Type B pancreatic cell (in vitro differentiated cells): ENCODE measurements at places on chromosomes 1 and 21.
A peak's percentile ranks its signal among the peaks of the same experiment; 100 is the strongest.

GRCh38 chr1:19860418-19860817 lies 21.8 kb upstream of the OTUD3 start:
- no peak overlapping the region for H3K27ac ChIP-seq
- H3K4me3 ChIP-seq: no peak overlapping the region
- no peaks in the 10 kb centered on the region for H3K36me3 ChIP-seq
- peaks cover 7% of the 10 kb centered on the region for H3K27me3 ChIP-seq
- no peak for DNase-seq

GRCh38 chr1:181503171-181503810 lies 20.0 kb downstream of the CACNA1E start:
- peaks cover 31% of the 10 kb centered on the region for H3K27me3 ChIP-seq
- no peak for DNase-seq
- no peaks in the 10 kb centered on the region for H3K36me3 ChIP-seq
- no peak overlapping the region for H3K27ac ChIP-seq
- peaks cover 23% of the 10 kb centered on the region for H3K4me1 ChIP-seq

DNA sequence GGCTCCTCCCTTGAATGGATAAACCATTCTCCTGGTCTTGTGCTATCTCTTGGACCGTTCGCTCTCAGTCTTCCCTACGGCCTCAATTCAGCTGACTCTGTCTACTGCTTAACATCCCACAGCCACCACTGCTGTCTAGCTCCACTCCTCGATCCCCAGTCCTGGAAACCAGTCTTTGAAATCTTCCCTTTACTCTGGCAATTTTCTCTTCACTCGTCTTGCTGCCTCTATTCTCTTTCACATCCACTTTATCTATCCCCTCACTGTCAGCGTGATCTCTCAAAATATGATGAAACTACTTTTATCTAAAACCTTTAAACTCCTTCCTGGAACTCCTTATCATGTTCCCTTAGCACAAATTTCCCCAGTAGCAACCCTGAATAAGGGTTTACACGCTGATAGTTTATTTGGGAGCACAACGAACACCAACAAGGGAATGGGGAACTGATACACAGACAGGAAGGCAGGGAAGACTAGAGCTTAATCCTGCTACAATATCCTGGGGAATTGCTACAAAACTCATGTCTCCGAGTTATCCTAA lies 131.6 kb upstream of the SAMSN1 start:
- no peaks in the 10 kb centered on the region for H3K27me3 ChIP-seq
- H3K27ac ChIP-seq: no peak overlapping the region
- no peak for DNase-seq
- H3K4me3 ChIP-seq: no peak overlapping the region

DNA sequence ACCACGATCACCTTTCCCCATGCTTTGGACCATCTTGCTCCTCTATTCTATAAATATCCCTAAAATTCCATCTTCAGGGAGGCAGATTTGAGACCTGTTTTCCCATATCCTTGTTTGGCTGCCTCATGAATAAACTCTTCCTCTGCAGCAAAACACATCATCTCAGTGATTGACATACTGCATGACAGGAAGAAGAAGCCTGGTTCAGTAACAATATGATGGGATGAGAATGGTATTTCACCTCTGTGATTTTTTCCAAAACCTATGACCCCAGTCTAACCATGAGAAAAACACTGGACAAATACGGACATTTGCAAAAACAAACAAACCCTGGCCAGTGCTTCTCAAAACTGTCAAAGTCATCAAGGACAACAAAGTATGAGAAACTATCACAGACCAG lies 53.8 kb upstream of the ZSWIM5 start:
- H3K36me3 ChIP-seq: no peaks in the 10 kb centered on the region
- DNase-seq: no peak
- H3K4me1 ChIP-seq: no peaks in the 10 kb centered on the region
- H3K27ac ChIP-seq: no peak overlapping the region

DNA sequence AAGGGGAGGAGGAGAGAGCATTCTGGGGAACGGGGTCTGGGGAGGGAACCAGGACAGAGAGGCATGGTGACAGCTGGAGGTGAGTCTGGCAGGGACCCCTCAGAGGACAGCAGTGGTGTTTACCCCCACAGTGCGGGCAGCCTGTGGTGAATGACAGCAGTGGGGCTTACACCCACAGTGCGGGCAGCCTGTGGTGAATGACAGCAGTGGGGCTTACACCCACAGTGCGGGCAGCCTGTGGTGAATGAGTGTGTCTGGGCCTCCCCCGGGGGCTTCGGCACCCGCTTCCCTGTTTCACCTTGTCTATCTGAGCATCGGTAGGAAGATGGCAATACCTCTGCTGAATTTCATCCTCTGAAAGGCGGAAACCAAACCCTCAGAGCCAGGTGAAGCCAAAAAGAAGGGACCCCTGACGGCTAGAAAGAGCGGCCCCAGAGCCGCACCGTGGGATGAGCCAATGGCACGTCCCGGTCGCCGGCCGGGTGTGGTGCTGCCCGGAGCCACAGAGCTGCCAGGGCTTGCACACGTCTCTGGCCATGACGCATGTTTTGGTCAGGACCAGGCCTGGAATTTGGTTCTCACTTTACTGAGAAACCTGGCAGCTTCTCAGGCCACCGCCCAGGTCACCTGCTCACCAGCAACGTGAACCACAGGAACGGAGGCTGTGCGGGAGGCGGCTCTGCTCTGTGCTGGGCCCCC lies 54.1 kb downstream of the SIK1 start:
- H3K27ac ChIP-seq: peak overlapping the region; percentile 29
- H3K27me3 ChIP-seq: no peaks in the 10 kb centered on the region
- H3K4me3 ChIP-seq: no peak overlapping the region

GRCh38 chr1:75791022-75791421 lies 5.0 kb downstream of the RABGGTB start:
- H3K27ac ChIP-seq: peak overlapping the region; percentile 74
- H3K27me3 ChIP-seq: no peaks in the 10 kb centered on the region
- H3K36me3 ChIP-seq: peaks cover 57% of the 10 kb centered on the region
- peak overlapping the region; percentile 49 for H3K4me3 ChIP-seq
- no peak for DNase-seq
- peaks cover 34% of the 10 kb centered on the region for H3K4me1 ChIP-seq

DNA sequence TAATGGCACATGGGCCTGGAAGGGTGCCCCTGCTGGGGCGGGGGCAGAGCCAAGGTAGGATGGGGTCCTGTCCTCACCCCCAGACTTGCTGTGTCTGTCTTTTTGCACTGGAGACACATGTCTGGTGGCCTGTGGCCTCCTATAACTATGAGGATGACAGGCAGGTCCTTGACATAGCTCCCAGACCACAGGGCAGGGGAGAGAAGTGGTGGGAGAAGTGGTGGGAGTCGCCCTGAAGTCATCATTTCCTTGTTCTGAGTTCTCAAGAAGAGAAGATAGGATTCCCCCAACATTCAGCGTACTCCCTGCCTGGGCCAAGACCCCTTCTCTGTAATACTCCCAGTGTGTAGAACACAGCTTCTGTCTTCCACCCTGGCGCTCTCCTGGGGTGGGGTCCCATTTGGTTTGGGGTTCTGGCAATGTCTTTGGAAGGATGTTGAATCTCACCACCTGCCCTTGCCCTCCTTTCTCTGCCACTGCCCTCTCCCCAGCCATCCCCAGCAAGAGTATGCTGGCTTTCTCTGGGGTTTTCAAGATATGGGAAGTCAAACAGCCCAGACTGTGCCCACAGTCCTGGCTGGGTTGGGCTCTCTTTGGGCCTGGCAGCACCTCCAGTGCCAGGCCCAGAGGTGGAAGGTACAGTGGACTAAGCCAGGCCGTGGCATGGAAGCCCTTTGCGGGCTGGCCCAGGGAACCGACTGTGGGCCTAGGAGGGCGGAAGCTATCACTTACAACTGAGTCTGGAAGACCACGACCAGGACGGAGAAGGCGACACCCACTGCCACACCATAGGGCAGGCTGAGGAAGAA lies 19.4 kb downstream of the SLC26A9 start:
- no peak overlapping the region for H3K27ac ChIP-seq
- DNase-seq: no peak
- peaks cover 17% of the 10 kb centered on the region for H3K4me1 ChIP-seq

DNA sequence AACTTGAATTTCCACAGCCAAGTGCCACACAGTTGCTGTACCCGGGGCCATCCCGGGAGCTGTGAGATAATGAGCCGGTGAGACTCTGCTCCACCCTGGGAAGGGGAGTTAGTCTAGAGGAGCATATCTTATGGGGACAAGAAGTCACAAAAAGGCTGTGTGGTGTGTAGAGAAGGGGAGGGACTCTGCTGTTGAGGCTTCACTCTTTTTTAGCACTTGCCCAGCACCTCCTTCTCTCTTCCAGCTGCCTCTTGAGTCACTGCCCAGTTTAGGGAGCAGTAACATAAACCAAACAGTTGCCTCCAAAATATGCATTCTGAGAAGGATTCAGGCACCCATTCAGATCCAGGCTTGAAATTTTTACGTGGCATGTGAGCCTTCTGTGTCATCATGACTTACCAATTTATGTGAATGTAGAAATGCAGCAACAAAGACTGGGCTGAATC lies 744 bp upstream of the WDR26 start:
- H3K27me3 ChIP-seq: no peaks in the 10 kb centered on the region
- peak overlapping the region; percentile 98 for H3K4me3 ChIP-seq
- DNase-seq: no peak
- H3K27ac ChIP-seq: peak overlapping the region; percentile 98

GRCh38 chr21:32979598-32980268 lies 46.0 kb upstream of the OLIG2 start:
- H3K27me3 ChIP-seq: peaks cover 49% of the 10 kb centered on the region
- DNase-seq: no peak
- H3K36me3 ChIP-seq: no peaks in the 10 kb centered on the region
- peaks cover 4% of the 10 kb centered on the region for H3K4me1 ChIP-seq
- H3K4me3 ChIP-seq: no peak overlapping the region
- no peak overlapping the region for H3K27ac ChIP-seq

- H3K4me3 ChIP-seq: no peak overlapping the region
- no peaks in the 10 kb centered on the region for H3K4me1 ChIP-seq
- no peak overlapping the region for H3K27ac ChIP-seq
- H3K27me3 ChIP-seq: peaks cover 19% of the 10 kb centered on the region
- no peak for DNase-seq
- H3K36me3 ChIP-seq: no peaks in the 10 kb centered on the region
Observed at GRCh38 chr1:182561456-182561855, 27.6 kb downstream of the RNASEL start.

GRCh38 chr1:219099307-219099706 lies 74.4 kb upstream of the LYPLAL1 start:
- H3K4me3 ChIP-seq: no peak overlapping the region
- DNase-seq: no peak
- H3K4me1 ChIP-seq: no peaks in the 10 kb centered on the region
- no peak overlapping the region for H3K27ac ChIP-seq
- H3K36me3 ChIP-seq: no peaks in the 10 kb centered on the region
- H3K27me3 ChIP-seq: no peaks in the 10 kb centered on the region

DNA sequence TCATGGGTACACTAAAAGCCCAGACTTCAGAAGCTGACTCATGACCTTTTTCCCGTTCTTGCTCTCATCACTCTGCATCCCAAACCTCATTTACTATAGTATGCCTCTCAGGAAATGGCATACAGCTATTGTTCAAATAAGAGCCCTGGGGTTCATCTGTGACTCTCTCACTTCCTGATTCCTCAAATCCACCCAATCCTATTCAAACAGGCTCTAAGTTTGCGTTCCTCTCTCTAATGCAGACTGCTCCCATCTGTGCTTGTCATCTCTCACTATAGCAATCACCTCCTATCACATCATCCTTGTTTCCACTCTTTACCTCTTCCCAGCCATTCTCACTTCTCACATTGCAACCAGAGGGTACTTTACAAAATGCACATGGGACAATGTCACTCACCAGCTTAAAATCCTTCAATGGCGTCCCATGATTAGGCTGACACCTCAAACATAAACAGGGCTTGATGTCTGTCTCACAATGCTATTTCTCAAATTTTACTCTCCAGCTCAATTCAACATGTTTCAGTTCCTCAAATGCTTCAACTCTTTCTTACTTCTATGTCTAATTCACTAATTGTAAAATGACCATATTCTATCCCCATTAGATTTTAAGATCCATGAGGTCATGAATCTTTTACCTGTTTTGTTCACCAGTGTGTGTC lies 408.4 kb downstream of the NTNG1 start:
- DNase-seq: no peak
- no peaks in the 10 kb centered on the region for H3K27me3 ChIP-seq
- no peak overlapping the region for H3K4me3 ChIP-seq
- H3K36me3 ChIP-seq: no peaks in the 10 kb centered on the region
- no peak overlapping the region for H3K27ac ChIP-seq

DNA sequence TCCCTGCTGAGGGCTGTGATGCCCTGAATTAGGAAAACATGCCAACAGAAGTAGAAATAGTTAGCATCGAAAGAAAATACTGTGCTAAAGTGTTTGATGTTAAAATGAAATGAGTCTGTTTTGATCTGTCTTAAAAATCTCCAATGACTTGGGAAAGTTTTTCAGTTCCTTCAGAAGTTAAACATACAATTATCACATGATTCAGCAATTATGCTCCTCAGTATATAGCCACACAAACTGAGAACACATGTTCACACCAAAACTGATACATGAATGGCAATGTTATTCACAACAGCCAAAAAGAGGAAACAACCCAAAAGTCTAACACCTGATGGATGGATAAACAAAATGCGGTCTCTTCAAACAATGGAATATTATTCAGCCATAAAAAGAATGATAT lies 130.6 kb downstream of the PTPN14 start:
- no peak for DNase-seq
- peaks cover 11% of the 10 kb centered on the region for H3K4me1 ChIP-seq
- peaks cover 5% of the 10 kb centered on the region for H3K36me3 ChIP-seq

DNA sequence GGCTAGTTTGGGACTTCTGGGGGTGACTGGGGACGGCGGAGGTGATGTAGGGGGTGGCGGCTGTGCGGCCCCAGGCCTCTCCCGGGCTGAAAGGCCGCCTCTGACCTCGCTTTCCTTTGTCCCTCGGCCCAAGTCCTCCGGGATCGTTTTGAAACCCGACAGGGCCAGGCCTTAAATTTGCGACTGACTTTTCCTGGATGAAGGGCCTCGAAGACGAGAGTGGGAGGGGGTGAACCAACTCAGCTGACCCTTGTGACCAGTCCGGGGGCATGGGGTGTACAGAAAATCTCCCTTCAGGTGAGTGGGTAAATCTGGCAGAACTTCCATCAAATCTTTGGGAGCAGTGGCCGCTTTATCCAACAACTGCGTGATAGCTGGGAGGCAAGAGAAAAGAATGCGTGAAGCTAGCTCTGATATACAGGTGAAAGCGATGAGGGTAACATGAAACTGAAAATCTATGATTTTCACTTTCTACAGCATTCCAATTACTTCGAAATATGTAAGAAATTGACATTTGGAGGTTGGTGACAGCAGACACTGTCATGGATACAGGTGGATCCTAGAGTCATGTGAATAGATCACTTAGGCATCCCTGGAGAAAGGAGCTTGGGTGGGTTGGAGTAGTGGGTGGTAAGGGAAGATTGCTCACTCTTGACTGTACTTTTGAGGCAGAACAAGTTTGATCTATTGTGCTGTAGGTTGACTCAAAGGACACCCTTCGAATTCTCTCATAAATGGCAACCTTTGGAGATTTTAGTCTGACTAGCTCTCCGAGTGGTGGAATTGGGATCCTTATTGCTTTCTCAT lies 885 bp downstream of the AHCYL1 start:
- H3K4me1 ChIP-seq: peaks cover 43% of the 10 kb centered on the region
- DNase-seq: no peak
- peaks cover 19% of the 10 kb centered on the region for H3K36me3 ChIP-seq
- H3K27me3 ChIP-seq: no peaks in the 10 kb centered on the region
- H3K27ac ChIP-seq: peak overlapping the region; percentile 100
- peak overlapping the region; percentile 98 for H3K4me3 ChIP-seq

- DNase-seq: no peak
- no peaks in the 10 kb centered on the region for H3K27me3 ChIP-seq
- H3K36me3 ChIP-seq: peaks cover 19% of the 10 kb centered on the region
- peak overlapping the region; percentile 95 for H3K27ac ChIP-seq
- peak overlapping the region; percentile 94 for H3K4me3 ChIP-seq
- H3K4me1 ChIP-seq: peaks cover 40% of the 10 kb centered on the region
Observed at GRCh38 chr1:84504580-84505492, 1.4 kb upstream of the SPATA1 start.
